Stimulated activated CD8-positive, alpha-beta memory T cell treated with anti-CD3 and anti-CD28 coated beads, Interleukin-15, amount 100 ng/mL, for 48 hours (primary cell): ENCODE measurements at places on chromosomes 4 and X.

GRCh38 chrX:48957477-48957826 is at the start of gene OTUD5:
OTUD5 (minus strand) TSS chrX:48957607; CDS start chrX:48957570, 37 bp downstream.
- peak; percentile 67 for DNase-seq

- no peak for DNase-seq
These were observed 2.2 kb upstream of the MGARP start for GRCh38 chr4:139282065-139282720.

GRCh38 chr4:139018501-139018900 is 2.9 kb downstream of the NOCT start:
- no peak for DNase-seq

- no peak for DNase-seq
These were observed 118.0 kb downstream of the PDE5A start for GRCh38 chr4:119510395-119511149.

DNA sequence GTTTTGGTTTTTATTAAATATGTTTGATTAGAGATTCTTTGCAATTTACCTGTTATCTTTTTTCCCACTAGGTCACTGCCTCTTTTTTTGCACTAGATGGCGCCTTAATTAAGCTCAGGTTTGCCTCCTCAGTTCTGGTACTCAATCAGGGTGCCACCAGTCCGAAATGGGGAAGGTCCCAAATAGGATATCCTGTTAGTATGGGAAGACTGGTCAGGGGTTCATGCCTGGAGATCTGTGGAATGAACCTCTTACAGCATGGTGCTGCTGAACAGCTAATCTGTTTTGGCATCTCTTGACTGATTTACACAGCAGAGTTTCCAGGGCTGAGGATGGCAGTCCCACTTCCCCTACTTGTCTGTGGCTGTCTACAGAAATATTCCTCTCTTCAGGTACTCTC is 24.2 kb upstream of the VSIG1 start:
- no peak for DNase-seq

DNA sequence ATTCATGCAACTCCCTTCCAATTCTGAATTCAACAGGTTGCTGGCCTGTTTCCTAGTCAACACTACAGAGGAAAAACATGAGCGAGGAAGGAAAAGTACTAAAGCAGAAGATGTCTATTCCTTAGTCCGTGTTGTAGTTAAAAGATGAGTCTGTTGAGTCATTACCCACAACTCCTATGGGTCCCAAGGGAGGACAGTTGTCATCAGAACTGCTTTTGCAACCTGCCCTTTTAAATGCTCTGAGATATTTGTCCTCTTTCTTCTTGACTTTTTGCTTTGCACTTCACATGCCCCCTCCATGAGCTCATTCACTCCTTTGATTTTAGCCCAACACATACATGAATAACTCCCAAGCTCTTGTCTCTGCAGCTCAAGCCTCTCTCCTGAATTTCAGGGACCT is 119.2 kb downstream of the CORIN start:
- DNase-seq = no peak

DNA sequence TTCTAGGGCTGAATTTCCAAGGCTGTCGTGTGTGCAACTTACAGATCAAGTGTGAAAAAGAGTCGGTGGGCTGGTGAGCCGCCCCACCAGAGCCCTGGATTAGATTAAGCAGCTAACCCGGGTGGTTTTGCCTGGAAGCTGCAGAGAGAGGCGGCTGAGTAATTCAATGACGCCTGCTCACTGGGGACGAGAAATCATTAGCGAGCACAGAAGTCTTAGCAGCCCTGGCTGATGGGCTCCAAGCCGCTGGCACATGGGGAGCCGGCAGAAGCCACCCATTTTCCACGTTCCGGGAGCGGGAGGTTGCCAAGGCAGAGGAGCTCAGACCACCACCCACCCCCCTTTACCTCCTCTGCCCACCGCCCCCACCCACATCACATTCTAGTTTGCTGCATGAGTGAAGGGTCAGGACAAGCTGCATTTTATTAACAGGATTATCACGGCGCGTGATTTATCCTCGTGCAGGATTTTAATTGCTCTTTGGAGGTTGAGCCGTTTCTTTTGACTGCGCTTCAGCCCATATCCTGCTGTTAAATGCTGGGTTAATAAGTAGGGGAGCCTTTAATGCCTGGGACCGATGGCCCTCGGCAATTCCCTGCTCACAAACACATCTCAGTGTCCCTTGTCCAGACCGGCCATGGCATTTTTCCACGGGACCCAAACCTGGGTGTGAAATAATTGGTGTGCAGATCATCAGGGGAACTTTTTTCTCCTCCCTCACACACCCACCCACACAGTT is 19.1 kb downstream of the BCOR start:
- DNase-seq = no peak

- no peak for DNase-seq
These were observed 75.4 kb downstream of the FAT4 start for GRCh38 chr4:125390126-125390525.

DNA sequence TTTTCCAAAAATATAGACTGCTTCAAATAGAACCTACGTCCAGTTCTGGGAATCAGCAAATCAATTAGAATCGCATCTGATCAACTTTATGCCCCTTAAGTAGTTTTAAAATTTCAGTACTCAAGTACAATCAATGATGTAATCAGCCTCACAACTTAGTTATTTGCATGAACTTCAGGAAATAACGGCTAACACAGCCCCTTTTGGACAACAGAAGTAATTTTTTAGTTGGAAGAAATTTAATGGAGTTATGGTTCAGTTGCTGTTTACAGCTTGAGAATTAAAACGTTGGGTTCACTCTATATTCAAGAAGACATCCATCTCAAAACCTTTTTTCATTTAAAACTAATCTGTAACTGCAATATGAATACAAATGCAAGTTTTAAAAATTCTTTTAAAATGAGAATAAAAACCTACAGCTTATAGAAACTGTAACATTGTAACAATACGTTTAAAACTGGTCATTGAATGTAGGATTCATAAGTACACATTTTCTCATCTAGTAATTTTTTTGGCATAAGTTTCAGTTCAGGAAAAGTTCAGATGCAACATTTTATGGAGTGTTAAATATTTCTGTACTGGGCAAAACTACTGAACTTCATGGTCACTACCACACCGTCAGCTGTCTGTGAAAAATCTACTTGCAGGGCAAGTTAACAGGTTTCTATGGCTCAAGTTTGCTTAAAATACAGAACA is 956 bp downstream of the TAPT1 start:
- no peak for DNase-seq

DNA sequence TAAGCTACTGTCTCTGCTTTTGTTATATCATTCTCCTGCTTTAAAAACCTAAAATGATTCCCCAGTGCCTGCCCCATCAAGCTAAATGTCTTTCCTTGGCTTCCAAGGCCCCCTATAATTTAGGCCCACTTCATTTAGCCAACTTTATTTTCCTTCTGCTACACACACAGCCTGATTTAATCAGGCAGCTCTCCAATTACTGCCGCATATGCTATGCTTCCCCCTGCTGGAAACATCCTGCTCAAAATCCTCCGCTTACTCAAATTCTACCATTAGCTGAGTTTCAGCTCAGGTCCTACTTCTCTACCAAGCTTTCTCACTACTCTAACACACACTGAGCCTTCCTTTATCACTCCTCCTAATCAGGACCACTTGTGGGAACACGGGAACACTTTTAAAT is 17.0 kb downstream of the LAMP2 start:
- no peak for DNase-seq

GRCh38 chrX:444305-444704 is 57.6 kb upstream of the PPP2R3B start:
- no peak for DNase-seq

GRCh38 chr4:101304916-101305315 is 42.4 kb downstream of the PPP3CA start:
- no peak for DNase-seq

- no peak for DNase-seq
These were observed 543.8 kb upstream of the SLIT2 start for GRCh38 chr4:19707876-19708275.

GRCh38 chr4:174334628-174335027 is 50.9 kb downstream of the CEP44 start:
- DNase-seq = no peak

DNA sequence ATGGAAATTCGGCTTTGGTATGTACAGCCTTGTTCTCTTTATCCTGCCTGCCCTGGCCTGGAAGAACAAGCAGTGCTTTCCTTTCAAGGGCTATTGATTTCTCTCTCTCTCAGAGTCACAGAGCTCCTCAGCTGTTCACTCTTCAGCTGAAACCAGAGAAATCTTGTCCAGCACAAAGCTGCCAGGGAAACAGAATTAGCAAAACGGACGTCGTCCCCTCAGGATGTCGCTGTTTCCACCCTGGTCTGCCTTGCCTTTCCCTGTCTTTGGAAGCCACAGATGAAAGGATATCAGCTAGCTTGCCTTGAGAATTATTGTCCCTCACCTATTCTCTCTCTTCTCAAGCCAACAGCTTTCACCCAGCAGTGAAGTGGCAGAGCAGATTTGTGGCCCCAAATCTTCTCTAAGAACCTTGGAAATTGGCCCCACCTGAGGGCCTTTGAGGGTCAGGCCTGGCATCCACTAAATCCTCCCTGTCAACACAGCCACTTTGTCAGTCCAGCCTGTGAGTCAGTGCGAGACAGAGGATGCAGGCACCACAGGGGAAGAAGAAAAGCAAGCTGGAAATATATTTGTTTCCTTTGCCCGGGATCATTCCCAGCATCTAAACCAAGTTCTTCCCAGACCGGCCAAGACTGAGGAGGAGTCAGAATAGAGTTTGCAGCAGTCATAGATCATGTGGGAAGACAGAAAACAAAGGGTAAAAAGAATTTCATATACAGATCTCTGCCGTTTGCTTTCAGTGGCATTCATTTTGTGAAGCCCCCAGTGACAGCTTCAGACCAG is 63.8 kb upstream of the MTM1 start:
- DNase-seq = no peak

DNA sequence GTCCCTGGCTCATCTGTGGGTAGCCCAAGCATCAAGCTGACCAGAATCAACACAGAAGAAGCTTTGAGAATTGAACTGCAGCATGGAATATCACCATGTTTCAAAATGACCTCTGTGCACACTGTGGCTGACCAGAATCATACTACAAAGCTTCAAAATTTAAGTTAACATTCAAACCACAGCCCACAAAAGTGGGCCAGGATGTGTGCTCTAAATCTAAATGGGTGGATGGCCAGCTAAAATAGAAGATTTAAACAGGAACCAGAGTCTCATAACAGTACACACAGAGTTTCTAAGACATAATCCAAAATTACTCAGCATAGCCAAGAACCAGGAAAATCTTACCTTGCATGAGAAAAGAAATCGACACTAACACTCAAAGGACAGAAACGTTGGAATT is 46.1 kb downstream of the KLF3 start:
- DNase-seq = no peak

- peak; percentile 64 for DNase-seq
These were observed 8.0 kb upstream of the NEUROG2 start for GRCh38 chr4:112523764-112524505.

- no peak for DNase-seq
These were observed 1348.0 kb downstream of the ADGRL3 start for GRCh38 chr4:62548108-62548524.

DNA sequence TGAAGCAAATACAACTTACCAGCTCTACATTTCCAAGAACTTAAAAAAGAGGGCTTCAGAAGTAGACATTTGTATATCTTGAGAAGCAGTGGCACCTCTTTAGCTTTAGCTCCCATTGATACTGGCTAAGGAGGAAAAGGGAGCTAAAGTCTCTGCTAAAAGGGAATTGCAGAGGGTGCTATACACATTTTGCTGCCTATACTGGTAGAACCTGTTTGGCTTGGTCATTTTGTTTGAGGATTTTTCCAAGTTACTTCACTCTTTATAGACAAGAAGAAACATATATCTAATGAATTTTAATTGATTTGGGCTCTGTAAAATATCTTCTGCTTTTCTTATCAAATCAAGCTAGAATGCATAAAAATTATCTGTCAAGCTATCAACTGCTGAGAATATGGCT is 11.8 kb downstream of the PAPSS1 start:
- no peak for DNase-seq

- DNase-seq = no peak
These were observed 105.9 kb downstream of the CT47B1 start for GRCh38 chrX:120769576-120770341.

GRCh38 chr4:152577708-152578396 is 42.0 kb upstream of the FBXW7 start:
- DNase-seq = no peak

DNA sequence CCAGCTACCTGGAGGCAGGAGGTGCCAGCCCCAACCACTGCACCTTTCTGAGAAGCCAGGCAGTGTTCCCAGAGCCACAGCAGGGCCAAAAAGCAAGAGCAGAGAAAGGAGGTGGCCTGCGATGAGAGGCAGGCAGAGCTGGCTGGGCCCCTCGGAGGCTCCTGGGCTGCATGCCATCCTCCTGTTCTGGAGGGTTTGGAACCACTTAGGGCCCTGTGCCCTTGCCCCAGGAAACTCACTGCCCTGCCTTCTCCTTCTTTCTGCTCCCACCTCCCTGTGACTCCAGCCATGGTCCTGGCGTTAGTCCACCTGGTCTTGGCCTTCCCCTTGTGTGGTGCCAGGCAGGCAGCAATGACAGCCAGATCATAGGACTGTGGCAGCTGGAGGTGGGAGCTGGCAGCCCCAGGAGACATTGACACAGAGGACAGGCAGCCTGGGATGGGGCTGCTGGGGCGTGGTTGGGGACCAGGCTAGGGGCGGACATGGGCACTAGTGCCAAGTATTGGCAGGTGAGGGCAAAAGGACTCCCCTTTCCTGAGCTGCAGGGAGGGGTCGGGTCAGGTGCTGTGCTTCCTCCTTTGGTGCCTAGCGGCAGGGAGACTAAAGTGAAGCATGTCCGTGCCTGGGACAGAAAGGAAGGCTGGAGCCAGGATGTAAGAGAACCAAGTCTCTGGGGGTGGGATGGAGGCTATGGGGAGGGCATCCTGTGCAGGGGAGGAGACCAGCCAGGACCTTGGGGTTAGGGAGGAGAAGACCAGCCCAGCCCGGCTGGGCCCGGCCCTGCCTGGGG is 1.4 kb downstream of the APLN start:
- DNase-seq = no peak

DNA sequence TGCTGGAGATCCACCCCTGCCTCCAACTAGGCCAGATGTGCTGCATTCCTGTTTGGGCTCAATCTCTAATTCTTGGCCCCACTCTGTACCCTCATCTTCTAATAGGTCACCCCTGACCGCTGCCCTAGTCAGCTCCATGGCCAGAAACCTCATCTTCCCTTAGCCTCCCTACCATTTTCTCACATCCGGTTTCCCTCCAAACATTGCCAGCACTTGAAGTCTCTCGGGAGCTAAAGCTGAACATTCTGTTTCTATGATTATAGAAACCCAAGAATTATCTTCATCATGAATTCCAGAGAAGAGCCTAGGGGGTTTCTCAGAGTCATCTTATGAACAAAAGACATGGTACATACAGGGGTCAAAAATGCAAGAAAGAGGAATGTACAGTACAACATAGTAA is 179.7 kb downstream of the AMELX start:
- no peak for DNase-seq

- DNase-seq = no peak
These were observed 26.5 kb upstream of the ANAPC4 start for GRCh38 chr4:25350561-25350960.
